ENCODE measurements at places on chromosomes 13 and 19.

DNA sequence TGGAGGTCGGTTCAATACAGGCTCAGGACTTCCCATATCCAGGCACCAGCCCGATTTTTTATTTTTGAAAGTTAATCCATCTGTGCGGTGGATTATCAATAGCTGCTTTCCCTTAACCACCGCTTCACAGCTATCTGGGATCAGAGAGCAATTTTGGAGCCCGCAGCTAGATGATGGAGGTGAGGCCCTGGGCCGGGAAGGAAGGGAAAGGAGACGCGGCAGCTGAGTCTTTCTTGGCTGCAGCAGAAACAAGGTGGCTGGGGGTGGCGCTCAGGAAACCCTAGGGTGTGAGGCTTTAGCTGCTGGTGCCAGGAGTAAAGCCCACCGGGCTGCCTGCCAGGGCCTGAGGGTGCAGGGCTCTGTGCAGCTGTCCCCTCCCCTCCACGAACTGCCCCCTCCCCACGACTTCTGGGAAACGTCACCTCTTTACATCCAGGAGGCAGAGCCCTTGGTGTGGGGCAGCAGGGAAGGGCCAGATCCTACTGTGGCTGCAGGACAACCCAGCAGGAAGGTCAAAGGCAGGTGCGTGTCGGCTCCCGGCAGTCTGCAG lies 307.0 kb downstream of the ZNF536 start:
- DNase-seq, result no peak

DNA sequence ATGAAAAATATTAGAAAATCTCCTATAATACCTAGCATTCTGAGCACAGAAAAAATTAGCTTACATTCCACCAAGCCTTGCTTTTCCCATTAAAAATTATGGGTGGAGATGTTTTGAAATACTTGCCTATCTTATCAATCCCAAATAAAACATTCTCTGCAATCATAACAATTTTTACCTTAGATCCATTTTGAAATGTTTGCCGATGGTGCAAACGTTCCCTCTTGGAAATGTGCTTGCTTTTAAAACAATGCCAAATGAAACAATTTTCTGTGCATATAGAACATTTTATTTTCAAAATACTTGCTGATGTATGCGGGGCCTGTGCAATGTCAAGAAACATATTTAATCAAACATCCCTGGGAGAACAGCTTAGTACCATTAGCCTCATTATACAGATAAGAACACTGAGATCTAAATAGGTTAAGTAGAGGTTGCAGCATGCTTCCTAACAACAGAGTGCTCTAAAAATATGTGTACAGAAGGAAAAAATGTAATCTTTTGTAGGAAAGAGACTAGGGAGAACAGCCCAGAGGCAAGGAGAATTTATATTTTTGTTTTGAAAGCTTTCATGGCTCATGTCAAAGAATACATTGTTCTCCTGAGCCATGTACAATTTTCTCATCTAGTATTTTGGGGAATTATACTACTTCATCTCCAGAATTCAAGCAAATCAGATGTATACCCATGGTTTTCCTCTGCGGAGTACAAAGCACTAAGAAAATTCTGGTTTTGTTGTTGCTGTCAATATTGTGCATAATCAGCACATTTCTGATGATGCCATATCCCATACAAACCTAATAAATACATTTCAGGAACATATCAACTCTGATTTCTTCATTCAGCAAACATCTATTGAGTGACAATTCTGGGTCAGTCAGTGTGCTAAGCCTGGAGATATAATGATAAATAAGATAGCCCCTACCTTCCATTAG lies 25.9 kb upstream of the FNDC3A start:
- DNase-seq, result no peak

DNA sequence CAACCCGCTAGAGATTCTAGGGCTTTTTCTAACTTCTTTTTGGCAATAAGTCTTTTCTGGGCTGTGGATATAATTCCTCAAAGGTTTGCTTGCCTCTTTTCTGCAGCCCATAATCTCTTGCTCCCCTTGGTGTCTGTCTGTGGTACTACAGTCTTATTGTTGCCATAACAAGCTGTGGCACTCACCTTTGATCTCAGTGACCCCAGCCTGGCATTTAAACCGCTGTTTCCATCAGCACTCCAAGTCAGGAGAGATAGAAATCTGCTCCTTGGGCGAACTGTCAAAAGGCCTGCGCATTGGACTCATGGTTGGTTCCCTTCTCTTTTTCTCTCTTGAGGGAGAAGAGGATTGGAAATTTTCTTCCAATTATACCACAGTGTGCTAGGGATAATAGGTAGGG lies 14.5 kb upstream of the MPHOSPH8 start:
- no peak for DNase-seq

DNA sequence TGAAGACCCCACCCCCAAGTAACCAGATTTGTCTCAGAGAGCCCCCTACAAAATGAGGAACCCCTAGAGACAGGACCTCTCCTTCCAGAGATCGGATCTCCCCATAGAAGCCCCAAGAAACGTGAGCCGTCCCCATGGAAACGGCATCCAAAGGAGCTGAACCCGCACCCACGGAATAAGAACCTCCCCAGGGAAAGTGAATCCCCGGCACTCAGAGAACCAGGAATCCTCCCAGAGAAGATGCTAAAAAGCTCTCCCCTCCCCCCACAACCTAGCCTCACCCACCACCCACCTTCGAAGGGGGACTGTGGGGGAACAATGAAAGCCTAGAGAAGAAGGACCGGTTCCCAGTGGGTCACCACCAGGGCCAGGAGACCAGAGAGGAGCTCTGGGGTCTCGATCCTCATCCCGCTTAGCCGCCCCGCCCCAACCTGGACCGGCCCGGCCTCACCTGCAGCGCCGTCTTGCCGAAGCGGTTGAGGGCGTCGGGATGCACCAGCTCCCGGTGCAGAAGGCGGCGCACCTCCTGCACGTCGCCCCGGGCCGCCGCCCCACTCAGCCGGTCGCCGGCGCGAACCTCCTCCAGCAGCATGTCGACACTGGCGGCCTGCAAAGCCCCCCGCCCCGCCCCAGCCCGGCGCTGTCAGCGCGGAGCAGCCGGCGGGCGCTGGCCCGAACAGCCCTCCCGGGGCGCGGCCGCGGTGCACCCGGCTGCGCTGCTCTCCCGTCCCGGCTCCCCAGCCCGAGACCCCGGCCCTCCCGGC lies 535 bp downstream of the CDKN2D start:
- DNase-seq, result no peak

GRCh38 chr13:75296641-75297040 lies 185.3 kb downstream of the TBC1D4 start:
- DNase-seq, result no peak

DNA sequence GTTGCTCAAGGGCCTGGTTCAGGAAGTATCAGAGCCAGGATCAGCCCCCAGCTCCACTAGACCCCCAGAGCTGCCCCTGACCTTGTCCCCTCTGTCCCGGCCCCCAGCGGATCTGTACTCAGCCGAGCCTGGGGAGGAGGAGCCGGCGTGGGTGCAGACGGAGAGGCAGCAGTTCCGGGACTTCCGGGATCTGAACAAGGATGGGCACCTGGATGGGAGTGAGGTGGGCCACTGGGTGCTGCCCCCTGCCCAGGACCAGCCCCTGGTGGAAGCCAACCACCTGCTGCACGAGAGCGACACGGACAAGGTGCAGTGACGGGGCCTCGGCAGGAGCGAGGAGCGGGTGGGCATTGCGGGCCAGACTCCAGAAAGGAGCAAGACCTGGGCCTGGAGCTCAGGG lies 14.6 kb downstream of the RCN3 start:
- DNase-seq, result no peak

- no peak for DNase-seq
Observed at GRCh38 chr19:43984687-43985000, 656 bp downstream of the ZNF155 start.

DNA sequence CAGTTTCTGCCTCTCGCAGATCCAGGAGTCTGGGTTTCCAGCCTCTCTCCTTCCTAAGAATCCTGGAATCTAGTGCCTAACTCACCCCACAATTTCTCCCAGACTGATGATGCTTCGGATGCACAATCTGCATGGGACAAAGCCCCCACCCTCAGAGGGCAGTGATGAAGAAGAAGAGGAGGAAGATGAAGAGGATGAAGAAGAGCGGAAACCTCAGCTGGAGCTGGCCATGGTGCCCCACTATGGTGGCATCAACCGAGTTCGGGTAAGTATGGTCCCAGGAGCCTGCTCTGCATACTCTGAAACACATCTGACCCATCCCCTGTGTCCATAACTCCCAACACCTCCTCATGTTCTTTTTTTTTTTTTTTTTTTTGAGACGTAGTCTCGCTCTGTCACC lies 796 bp downstream of the GRWD1 start:
- no peak for DNase-seq

DNA sequence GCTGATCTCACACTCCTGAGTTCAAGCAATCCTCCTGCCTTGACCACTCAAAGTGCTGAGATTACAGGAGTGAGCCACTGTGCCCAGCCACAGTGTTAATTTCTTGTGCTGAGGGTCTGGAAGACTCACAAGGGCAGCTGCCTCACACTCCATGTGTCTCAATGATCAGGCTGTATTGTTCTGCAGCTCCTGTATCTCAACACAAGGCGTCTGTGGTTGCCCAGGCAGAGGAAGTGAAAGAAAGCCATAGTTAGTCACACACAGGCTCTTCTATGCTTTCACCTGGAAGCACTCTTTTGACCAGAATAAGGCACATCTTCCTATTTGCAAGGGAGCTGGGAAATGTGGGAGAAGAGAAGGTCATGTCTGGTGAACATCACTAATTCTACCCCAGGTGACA lies 107.3 kb upstream of the ZNF507 start:
- no peak for DNase-seq

DNA sequence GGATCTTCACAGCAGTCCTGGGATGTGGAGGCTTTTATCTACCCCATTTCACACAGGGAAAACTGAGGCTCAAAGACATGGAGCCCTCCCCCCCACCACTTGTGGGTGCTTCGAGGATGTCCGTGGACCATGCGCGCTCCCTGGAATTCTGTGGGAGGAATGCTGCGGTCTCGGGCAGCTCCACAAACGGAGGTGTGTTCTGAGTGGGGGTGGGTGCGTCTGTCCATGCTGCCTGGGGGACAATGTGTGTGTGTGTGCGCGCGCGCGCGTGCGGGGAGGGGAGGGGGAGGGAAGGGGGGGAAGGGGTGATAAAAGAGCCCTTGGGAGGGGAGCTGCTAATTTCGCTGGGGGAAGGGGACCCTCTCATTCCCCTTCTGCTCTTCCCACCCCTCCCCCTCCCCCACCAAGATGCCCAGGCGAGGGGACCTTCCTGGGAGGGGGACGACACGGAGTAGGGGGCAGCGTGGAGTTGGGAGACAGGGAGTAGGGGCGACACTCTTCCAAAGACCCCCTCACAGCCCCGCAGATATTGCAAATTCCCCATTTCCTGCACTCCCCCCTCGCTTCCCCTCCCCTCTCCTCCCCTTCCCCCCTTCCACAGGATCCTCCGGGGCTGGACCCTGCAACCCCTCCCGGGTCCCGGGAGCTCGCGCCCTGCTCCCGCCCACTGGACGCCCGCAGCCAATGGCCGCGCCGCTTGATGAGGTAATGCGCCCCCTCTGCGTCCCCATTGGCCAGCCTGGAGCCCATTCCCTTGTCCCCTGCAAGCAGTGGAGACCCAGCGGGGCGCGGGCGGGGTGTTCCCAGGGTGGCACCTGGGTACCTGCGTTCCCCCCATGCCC lies 18.9 kb upstream of the ZNRF4 start:
- no peak for DNase-seq

DNA sequence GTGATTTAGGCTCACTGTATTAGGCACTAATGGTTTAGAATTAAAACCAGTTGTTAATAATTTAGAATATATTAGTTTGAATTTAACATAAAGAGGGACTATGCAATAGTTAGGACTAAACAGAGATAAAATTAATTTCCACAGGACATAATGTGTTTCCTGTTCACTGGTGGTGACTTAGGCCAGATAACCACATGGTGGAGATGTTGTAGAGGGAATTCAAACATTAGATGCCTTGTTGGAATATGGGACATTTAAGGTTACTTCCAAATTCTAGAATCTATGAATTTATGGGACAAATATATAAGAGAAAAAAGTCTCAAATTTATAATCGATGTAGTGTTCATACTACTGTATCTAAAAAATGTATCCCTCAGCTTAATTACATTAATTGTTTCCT lies 615.5 kb upstream of the KLHL1 start:
- no peak for DNase-seq

GRCh38 chr19:8738377-8738776 lies 16.9 kb downstream of the OR2Z1 start:
- DNase-seq, result no peak

- no peak for DNase-seq
Observed at GRCh38 chr19:56111601-56112312, 9.3 kb downstream of the ZNF787 start.

GRCh38 chr13:63773476-63773875 lies 2357.8 kb upstream of the PCDH20 start:
- DNase-seq, result no peak

- DNase-seq, result no peak
Observed at GRCh38 chr13:113746143-113746525, 12.9 kb upstream of the TMEM255B start.

All from brain pericyte (primary cell).